ENCODE measurements at places on chromosomes 2 and 18. TPM values are rescaled to one million over a fixed set of nuclear protein-coding genes. Genes with fewer than 3 reads are reported as not detected.

DNA sequence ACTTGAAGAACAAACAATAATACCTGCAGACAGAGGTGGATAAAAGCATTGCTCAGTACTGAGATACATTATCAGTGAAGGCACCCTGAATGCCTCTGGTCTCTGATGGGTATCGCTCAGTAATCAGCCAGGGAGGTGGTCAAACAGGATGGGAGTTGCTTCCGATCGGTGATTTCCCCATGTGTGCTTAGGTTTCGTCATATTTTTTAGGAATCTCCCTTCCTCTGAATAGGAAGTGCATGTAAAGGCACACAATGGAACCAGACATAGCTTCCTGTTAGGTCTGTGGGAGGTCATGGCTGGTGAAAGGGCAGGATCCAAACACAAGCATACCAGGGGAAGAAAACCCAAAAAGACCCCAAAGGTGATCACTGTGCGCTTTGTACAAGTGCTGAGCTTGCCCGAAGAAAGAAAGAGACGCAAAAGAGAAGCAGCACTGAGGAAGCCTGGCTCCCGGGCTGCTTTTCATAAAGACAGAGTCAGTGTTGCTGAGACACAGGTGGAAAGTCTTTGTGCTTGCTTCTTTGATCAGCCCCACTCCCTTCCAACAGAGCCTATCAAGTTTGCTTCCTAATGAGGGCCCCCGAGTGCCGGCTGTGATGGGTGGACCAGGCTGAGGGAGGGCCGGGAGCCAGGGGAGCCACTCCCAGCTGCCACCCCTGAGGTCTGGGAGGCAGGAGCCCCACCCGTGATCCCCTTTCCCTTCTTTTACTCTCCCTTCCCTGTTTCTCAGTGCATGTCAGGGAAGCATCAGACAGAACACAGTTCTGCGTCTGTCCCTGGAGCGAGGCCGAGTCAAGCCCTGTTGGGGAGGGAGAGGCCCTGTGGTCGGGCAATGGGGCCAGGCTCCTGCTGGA is 138.2 kb downstream of the SH3RF3 start:
- DNase-seq: no peak

The AQP12B gene
- polyA plus RNA-seq: not detected

- DNase-seq: peak; percentile 47
Measured at GRCh38 chr18:12744103-12744502, 41.3 kb downstream of the PSMG2 start.

The NPPC gene
- polyA plus RNA-seq: not detected

- no peak for DNase-seq
Measured at GRCh38 chr2:230939691-230940470, 14.8 kb upstream of the GPR55 start.

DNA sequence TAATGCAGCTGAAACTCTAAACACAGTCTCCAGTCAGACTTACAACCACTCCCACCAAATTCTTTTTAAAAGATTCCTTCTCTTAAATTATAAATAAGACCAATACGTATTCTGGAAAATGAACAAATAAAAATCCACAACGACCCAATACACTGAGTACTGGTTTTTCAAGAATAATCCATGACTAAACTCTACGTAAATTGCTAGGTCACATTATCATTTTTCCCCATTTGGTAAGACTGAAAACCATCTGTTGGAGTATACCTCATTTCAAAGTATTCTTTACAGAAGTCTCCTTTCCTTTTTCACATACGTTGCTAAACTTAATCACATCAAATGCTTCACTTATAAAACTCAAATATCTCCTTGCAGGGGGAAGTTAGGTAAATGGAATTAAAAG is 6.0 kb downstream of the ZNF516 start:
- no peak for DNase-seq

All from AG04450 (cell line).